ENCODE measurements at places on chromosomes 12 and 14.

DNA sequence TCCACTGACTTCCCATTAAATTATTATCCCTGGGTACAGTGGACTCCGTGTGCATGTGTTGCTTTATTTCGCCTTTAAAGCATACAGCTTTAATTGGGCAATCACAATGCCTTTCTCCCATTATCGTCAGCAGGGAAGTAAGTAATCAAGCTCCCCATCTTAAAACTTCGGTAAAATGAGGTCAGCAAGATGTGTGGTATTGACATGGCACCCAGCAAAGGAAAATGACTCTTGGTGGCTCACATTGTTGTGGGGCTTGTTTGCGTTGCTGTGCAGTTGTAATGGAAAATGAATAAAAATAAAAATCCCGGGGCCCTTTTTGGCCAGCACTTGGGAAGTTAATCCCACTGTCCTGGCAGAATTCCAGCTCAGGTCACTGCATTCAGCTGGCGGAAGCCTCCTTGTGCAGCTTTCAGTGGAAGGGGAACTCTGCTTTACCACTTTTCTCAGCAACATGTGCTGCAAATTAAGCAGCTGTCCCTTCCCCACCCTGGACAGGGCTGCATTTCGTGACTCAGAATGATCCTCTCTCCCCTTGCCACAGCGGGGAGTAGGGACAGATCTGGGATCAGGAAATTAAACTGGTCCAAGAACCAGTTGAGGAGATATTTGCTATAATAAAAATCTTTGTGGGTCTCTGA is 13.9 kb upstream of the ATP2A2 start:
- peak; percentile 29 for DNase-seq

- no peak for DNase-seq
Measured at GRCh38 chr14:105322791-105323556, 8.4 kb downstream of the PACS2 start.

- DNase-seq: no peak
Measured at GRCh38 chr14:68327231-68327630, 465.6 kb downstream of the ZFP36L1 start.

GRCh38 chr12:10159280-10159679 is 12.7 kb downstream of the OLR1 start:
- no peak for DNase-seq

- DNase-seq: no peak
Measured at GRCh38 chr12:90086281-90086680, 377.6 kb upstream of the ATP2B1 start.

DNA sequence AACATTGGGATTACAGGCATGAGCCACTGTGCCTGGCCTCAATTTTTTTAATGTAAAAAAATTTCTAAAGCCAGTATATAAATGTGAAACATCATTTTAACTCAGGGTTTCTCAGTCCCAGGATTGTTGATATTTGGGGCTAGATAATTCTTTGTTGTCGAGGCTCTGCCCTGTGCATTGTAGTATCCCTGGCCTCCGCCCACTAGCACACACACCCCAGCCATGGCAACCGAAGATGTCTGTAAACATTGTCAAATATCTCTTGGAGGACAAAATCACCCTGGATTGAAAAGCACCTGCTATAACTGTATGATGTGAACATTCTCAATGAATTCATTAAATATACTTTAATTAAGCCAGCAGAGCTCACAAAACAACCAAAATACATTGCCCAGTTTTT is 8.4 kb upstream of the CIT start:
- peak; percentile 46 for DNase-seq

All from NCI-H774 (cell line).